ENCODE measurements at places on chromosomes 2 and 18. TPM values are rescaled to one million over a fixed set of nuclear protein-coding genes. Genes with fewer than 3 reads are reported as not detected.

The TMEM198 gene
- 1.9 TPM for total RNA-seq

The LIMS2 gene
- 0.41 TPM for total RNA-seq

The BOLL gene
- total RNA-seq: not detected

The IFIH1 gene
- total RNA-seq: 18.6 TPM

The C2orf15 gene
- 3.8 TPM for total RNA-seq

The DOK1 gene
- 0.84 TPM for total RNA-seq

The UBR3 gene
- total RNA-seq: 9.8 TPM

The STK25 gene
- 153 TPM for total RNA-seq

The TOGARAM2 gene
- not detected for total RNA-seq

The CROCC2 gene
- not detected for total RNA-seq

The WNT6 gene
- 2.1 TPM for total RNA-seq

The C18orf54 gene
- total RNA-seq: 4.4 TPM

The IL36RN gene
- total RNA-seq: not detected

The KCNK3 gene
- total RNA-seq: 0.12 TPM

The SPATA3 gene
- total RNA-seq: not detected

The RGPD4 gene
- total RNA-seq: not detected

The PIEZO2 gene
- 8.9 TPM for total RNA-seq

The DES gene
- total RNA-seq: 0.68 TPM

The IL18R1 gene
- 2.8 TPM for total RNA-seq

The CKAP2L gene
- 15.8 TPM for total RNA-seq

The PLGLB1 gene
- total RNA-seq: 0.87 TPM

The CD226 gene
- total RNA-seq: 0.23 TPM

The TCF23 gene
- total RNA-seq: not detected

The UGT1A4 gene
- total RNA-seq: 0.04 TPM

The GPR45 gene
- total RNA-seq: not detected

The LIMS3 gene
- not detected for total RNA-seq

The PAIP2B gene
- total RNA-seq: 1.7 TPM

The ONECUT2 gene
- total RNA-seq: 1.3 TPM

The ARHGEF4 gene
- total RNA-seq: 1.4 TPM

The ABCG8 gene
- total RNA-seq: not detected

The ZNF804A gene
- total RNA-seq: 6.0 TPM

The NEU4 gene
- not detected for total RNA-seq

The FAM117B gene
- 4.3 TPM for total RNA-seq

The AQP12B gene
- total RNA-seq: not detected

The AP1S3 gene
- total RNA-seq: 4.6 TPM

The RNF125 gene
- 0.29 TPM for total RNA-seq

Data from H4 (cell line).